ENCODE measurements at places on chromosomes 16 and 17.
A peak's percentile ranks its signal among the peaks of the same experiment; 100 is the strongest.

GRCh38 chr17:72850410-72851118, 241.9 kb downstream of the SLC39A11 start:
- no peak for DNase-seq

DNA sequence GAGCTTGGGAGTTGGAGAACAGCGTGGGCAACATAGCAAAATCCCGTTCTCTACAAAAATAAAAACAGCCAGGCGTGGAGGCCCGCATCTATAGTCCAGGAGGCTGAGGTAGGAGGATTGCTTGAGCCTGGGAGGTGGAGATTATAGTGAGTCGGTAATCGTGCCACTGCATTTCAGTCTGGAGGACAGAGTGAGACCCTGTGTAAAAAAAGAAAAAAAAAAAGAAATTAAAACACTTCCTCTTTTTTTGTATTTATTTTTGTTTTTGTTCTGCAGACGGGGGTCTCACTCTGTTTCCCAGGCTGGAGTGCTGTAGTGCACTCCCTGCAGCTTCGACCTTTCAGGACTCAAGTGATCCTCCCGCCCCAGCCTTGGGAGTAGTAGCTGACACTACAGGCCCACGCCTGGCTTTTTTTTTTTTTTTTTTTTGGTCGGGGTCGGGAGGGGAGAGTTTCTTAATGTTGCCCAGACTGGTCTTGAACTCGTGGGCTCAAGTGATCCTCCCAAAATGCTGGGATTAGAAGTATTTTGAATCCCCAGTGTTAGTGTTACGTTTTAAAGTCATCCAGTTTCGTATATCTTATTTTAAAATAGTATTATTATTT, 1.5 kb downstream of the IST1 start:
- no peak for DNase-seq

DNA sequence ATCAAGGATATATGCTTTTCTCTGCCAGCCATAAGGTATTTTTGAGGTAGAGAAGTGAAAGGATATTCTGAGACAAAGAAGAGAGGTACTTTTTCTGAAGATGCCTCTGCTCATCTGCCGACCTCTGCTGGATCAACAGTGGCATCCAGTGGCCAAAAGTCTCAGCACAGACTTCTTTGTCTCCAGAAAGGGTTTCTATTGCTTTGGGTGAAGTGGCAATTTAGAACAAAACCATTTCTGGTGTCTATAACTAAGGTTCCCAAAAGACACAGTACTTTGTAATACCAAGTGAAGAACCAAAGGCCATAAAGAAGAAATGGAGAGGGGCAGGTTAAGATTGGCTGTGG, 155.2 kb upstream of the C17orf78 start:
- peak; percentile 1 for DNase-seq

GRCh38 chr17:36972186-36972700, 23.5 kb downstream of the AATF start:
- no peak for DNase-seq

All from CD4-positive, alpha-beta T cell (primary cell).